ENCODE measurements at places on chromosomes 7 and 10.
A peak's percentile ranks its signal among the peaks of the same experiment; 100 is the strongest.

DNA sequence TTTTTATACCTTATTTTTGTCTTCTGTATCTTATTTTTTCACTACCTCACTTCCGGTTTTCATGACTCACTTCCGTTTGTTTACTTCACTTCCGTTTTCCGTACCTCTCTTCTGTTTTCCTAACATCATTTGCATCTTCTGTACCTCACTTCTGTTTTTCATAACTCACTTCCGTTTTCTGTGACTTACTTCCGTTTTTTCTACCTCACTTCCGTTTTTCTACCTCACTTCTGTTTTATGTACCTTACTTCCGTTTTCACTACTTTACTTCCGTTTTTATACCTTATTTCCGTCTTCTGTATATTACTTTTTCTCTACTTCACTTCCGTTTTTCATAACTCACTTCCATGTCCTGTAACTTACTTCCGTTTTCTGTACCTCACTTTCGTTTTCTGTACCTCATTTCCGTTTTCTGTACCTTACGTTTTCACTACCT lies 492.5 kb upstream of the AKR1E2 start:
- DNase-seq, result no peak

GRCh38 chr10:117519879-117520278 lies 22.7 kb upstream of the EMX2 start:
- DNase-seq, result no peak

DNA sequence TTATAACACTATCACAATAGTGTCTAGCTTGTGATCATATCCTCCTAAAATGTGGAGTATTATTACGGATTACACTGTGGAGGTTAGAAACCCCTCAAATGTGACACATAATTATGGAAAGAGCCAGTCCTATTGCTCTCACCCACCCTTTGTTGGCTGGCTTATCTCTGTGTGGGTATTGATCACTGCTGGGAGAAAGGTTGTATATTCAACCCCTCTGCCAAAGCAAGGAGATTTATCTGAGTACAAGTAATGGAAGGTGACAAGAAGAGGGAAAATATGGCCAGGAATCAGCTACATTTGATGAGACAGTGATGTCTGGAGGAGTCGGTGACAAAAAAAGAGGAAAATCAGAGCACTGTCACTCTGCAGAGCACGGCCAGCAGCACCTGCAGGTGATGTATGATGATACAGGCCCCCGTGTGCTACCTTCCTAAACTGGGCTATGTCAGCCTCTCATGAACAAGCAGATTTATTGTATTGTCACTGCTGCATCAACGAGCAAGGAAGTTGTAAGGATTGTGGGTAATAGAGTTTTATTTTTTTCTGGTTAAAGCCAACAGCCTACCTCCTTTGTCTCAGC lies 235.3 kb downstream of the PHF14 start:
- no peak for DNase-seq

DNA sequence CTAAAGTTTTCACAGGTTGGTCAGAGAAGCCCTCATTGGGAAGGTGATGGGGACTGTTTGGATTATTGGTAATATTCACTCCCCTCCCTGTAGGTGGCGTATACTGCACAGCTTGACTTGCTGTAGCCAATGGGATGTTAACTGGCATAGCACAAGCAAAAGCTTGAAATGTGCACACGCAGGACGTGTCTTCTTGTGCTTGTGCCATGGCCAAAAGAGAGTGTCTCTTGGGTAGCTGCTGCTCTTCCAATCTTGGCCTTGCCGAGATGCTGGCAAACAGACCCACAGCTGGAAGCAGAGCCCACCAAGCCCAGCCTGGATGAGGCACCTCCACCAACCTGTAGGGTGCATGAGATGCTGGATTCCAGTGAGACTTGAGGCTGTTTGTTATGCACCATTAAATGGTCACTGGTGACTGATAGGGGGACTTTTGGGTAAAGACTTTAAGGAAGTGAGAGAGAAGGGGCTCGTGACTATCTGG lies 266.0 kb downstream of the GRID1 start:
- peak; percentile 9 for DNase-seq

- no peak for DNase-seq
These were observed 30.4 kb downstream of the STEAP1B start for GRCh38 chr7:22469371-22470143.

GRCh38 chr7:88357294-88357693 lies 50.6 kb upstream of the STEAP4 start:
- no peak for DNase-seq

DNA sequence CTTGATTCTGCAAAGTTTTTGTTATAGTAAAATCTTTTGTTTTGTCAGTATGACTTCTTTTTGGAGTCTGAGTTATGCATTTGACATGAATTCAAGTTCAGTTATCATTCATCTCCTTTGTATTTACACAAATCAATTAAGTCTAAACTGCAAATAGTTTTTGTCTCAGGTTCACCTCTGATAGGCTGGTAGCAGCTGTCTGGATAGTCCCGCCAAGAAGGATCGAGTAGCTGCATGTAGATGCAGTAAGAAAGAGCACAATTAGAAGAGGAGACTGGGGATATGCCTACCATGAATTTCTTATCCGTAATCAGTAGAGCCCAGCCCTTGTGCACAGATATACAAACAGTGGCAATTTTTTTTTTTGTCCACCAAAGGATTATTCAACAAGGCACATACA lies 392.5 kb upstream of the ETV1 start:
- DNase-seq, result no peak

DNA sequence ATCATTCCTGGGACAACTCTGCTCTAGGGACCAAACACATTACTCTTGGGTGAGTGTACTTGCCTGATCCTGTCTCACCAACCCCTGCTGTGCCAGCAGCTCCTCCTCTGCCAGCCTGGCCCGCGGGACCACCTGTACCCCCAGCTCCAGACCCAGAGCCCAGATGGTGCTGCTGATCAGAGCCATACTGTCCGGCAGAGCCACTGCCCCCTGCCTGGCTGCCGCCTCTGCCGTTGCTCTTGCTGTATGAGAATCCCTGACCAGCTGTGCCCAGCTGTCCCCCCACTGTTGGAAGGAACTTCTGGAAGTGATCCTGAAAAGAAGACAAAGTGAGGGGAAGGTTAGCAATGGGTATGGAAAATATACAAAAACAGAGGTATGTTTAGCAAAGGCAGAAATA lies 6.9 kb downstream of the MYOZ1 start:
- no peak for DNase-seq

GRCh38 chr10:98251399-98251798 lies 16.6 kb downstream of the LOXL4 start:
- DNase-seq, result no peak

- no peak for DNase-seq
These were observed 643.4 kb downstream of the ACTR3B start for GRCh38 chr7:153402721-153403541.

GRCh38 chr7:126378642-126379041 lies 874.1 kb downstream of the GRM8 start:
- DNase-seq, result no peak

- no peak for DNase-seq
These were observed 121.3 kb upstream of the BTBD16 start for GRCh38 chr10:122149561-122150505.

All from foreskin melanocyte (primary cell).